ENCODE measurements at places on chromosomes 4 and X.

DNA sequence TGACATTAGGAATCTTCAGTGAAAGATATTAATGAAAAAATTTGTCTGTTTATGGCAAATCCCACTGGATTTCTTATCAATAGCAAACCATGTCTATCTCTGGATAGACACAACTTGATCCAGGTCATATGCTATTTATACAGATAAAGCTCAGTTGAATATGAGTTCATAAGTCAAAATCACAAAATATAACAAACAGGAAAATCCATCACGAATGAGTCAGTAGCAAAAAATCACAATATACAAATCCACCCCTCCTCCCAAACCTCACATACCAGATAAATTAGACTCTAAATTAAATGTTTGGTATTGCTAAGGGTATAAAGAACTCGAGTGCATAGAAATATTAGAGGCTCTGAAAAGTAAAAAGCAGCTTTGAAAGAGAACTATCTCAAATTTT lies 420.5 kb downstream of the TLL1 start:
- DNase-seq: no peak

- DNase-seq: no peak
These were observed 170.8 kb upstream of the GATB start for GRCh38 chr4:151931563-151931962.

GRCh38 chr4:176300036-176300435 lies 19.7 kb upstream of the SPCS3 start:
- no peak for DNase-seq

DNA sequence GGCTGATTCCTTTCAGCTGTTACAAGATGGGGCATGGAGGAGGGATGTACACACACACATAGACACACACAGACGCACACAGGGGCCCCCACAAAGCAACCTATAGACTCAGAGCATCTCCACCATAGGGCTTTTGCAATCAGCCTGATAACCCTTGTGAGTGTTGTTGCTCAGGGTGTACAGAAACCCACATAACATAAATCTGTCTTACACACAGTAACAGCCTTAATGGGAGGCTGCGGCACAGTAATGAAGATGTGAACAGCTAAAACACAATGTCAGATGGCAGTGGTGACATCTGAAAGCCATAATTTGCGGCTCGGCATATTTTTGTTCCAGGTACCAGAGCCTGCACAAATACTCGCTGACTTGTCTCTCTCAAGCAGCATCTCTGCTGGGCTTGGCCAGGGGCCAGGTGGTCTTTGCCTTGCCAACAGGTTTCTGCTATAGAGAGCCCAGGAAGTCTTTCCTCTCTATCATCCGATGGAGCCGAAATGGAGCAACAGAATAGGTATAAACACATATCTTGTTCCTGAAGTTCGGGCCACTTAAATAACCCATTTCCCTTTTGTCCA lies 357.2 kb upstream of the GATB start:
- DNase-seq: no peak

- no peak for DNase-seq
These were observed 67.3 kb downstream of the PDLIM5 start for GRCh38 chr4:94519019-94519418.

GRCh38 chrX:140501940-140502468 lies 2.9 kb downstream of the SOX3 start:
- no peak for DNase-seq

DNA sequence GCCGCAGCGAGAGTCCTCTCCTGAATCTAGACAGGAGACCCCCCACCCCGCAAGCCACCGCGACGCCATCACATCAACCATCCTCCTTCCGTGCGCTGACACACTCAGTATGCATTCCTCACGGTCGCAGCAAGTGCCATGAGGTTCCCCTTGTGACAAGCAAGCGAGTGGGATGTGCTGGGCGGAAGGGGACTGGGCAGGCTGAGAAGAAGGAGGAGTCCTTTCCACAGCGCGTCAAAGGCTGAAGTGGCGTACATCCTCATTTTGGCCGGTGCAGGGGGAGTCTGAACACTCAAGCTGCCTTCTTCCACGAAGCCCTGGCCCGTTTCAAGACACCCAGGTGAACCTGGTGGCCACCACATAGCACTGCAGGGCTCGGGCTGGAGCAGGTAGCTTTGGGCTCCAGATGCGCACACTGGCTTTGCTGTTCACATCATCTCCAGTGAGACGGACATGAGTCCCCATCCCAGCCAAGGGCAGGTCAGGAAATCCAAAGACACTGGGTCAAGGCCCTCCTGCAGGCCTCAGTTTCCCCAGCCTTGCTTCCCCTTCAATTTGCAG lies 30.4 kb downstream of the CCNQ start:
- DNase-seq: no peak

DNA sequence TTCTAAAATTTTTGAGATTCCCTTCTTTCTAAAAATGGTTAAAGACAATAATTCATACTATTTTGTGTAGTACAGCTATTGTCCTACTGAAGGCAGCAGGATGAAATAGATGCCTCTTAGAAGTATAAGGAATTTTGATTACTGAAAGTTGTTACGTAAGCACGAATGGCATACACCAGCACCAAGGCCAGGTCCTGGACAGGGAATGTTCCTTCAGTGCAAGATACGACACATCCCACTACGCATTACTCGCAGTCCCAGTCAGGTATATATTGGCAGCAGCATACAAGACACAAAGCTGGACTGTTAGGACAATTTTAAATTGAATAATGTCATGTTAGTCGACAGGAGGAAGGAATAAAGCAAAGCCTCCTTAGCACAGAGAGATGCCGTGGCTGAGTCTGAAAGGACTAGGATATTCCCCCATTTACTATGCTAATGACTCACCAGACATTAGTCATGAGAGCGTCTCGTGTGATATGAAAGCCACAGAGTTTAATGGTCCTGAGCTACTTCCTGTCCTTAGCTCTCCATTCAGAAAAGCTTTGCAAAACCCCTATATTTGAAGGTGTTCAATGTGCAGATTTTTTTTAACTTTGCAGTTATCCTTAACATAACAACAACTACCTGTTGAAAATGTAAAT lies 504.3 kb downstream of the FAM133A start:
- DNase-seq: no peak

GRCh38 chr4:25914670-25915352 lies 791 bp downstream of the SMIM20 start:
- no peak for DNase-seq

GRCh38 chr4:31370866-31371465 lies 650.8 kb downstream of the PCDH7 start:
- peak; percentile 3 for DNase-seq

GRCh38 chr4:80619070-80619674 lies 283.6 kb downstream of the CFAP299 start:
- no peak for DNase-seq

DNA sequence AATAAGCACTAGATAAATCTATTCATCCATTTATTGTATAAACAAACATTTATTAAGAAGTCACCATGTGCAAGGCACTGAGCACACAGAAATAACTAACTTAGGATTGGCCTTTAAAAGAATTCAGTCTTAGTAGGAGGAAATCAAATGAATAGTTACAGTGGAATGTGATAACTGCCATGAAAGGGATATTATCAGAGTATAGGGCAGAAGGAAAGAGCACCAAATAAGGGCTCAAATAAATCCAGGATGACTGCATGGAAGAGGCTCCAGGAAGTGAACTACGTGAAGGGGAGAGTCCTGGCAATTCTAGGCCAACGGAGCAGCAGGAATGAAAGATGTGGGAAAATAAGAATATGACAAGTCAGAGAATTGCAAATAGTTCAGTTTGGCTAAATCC lies 406.0 kb downstream of the INPP4B start:
- DNase-seq: no peak

DNA sequence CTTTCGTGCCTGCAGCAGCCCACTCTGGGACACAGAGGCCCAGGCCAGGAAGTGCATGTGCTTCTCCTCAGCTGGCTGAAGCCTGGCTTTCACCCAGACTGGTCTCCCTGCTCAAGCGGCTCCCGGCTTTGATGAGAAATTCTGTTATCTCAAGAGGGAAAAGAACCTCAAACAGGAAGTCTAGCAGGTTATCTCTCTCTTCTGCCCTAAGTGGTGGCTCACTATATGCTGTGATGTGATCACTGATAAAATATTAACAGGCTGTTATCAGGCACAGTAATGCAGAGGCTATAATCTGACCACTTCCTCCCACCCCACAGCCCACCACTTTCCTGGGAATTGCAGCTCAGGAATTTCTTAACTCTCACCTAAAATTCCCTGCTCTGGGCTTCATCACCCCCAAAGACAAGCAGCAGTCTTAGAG lies 13.3 kb downstream of the CLDN2 start:
- no peak for DNase-seq

- DNase-seq: peak; percentile 56
These were observed 51.0 kb downstream of the GUCY1B1 start for GRCh38 chr4:155809835-155810234.

- DNase-seq: peak; percentile 60
These were observed 746 bp downstream of the REST start for GRCh38 chr4:56908206-56909085.

DNA sequence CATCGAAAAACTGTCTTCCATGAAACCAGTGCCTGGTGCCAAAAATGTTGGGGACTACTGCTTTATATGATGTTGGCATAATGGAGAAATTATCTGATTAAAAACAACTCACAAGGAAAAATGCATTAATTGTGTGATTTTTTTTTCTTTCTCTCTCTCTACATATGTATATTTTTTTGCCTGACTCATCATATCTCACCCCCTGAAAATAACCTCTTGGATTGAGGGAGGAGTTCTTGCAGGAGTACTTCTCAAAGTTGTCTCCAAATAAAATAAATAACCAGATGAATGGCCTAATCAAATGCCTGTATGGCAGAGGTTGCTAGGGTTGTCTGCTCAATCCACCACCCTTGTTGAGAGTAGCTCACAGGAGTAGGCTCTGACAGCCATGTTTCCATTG lies 19.9 kb upstream of the TNIP3 start:
- DNase-seq: no peak

GRCh38 chr4:47705326-47705981 lies 132.4 kb downstream of the CORIN start:
- DNase-seq: no peak

GRCh38 chrX:134601240-134601765 lies 57.0 kb downstream of the PLAC1 start:
- no peak for DNase-seq

GRCh38 chr4:53704329-53704728 lies 113.0 kb upstream of the LNX1 start:
- DNase-seq: no peak

DNA sequence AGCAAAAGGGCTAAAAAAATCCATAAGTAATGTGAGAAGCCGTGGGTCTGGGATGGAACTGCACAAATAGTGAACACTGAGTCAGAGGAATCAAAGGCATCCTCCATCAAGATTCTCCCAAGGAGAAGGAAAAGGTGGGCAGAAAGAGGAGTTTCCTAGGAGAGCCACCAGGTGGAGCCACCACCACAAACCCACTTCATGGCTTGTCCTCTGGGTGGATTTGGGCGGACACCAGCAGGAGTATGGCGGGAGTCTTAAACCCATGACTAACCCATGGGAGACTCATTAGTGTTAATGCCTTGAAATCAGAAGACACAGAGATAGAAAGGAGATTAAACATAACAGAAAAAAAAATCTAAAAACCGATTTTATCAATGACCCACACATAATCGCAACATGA lies 147.7 kb downstream of the SH3KBP1 start:
- DNase-seq: peak; percentile 54

DNA sequence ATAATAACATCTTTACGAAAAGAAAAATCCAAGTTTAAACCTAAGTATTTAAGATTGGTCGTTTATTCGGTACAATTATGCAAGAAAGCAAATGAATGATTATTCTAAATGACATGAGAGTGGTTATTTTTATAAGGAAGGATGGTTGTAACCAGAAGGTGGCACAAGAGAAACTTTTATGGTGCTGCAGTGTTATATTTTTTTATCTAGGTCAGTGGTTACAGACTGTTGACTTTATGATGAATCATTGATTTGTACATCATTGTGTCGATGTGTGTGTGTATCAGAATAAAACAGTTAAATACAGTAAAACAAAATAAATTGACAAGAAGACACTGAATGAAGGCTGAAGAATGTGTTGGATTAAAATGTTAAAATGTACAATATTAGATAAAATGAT lies 9.8 kb downstream of the DCAF8L2 start:
- no peak for DNase-seq

DNA sequence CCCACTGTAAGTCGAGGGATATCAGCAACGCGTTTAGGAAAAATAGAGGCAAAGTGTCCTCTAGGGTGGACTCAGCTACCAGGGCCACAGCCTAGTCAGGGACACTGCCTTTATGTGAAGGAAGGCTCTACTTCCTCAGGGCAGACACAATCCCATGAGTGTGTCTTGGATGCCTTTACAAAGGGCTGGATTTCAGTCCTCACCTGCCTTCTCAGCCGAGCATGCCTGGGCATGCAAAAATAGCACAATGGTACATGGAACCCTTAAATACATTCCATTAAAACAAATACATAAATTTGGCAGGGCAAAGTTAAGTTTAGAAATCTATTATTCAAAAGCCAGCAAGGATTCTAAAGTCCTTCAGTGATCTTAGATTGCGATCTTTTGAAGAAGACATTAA lies 51.1 kb downstream of the DMD start:
- no peak for DNase-seq

DNA sequence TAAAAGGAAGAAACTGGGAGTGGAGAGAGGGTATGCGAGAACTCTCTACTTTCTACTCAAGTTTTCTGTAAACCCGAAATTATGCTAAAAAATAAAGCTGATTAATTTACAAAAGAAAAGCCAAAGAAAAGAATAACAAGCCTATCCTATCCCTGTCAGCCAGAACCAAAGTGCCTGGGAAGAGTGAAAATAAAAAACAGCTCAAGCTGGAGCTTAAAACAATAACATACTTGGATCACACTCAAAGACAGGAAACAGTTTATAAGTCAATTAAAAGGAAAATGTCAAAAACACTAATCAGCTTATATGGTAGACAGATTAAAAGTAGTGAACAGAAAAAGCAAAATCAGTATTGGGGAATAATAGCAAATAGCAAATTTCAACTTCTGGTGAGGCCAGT lies 139.4 kb downstream of the FRYL start:
- no peak for DNase-seq

DNA sequence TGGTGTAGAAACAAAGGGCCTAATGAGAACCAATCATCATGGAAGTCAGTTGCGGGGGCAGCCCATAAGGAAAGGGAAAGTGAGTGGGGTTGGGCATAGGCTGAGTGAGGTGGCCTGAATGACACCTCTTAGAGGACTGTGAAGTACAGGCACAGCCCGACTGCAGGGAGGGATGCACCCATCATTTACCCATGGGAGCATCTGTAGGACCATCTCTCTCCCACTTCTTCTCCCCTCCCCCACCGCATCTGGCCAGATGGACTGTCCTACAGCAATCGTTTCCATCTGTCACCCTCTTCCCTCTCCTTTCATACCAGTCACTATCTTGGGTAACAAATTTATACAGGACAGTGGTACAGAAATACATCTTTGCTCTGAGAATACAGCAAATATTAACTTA lies 4.2 kb downstream of the STBD1 start:
- DNase-seq: no peak

DNA sequence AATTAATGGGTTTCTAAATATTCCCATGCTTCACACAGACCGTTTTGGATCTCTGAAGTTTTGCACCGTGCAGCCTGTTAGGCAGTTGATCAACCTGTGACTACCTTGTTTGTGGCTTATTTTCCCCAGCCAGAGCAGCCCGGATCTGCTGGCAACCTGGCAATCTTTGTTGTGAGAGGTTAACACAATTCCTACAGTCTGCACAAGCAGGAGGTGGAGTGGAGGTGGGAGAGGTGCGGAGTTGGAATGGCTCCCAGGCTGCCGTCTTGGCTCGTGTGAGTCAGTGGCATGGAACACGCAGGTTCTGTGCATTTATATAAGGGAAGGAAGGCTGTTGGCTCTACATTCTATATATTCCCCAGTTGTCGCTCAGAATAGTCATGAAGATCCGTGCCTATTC lies 70.9 kb upstream of the STOX2 start:
- no peak for DNase-seq

- DNase-seq: no peak
These were observed 31.0 kb downstream of the FRYL start for GRCh38 chr4:48748949-48749596.

All from CD4-positive, alpha-beta T cell treated with Interleukin-17A for 1 hour (primary cell).